Stimulated activated CD4-positive, alpha-beta T cell treated with anti-CD3 and anti-CD28 coated beads, Interleukin-15, amount 100 ng/mL, for 1 hour (primary cell): ENCODE measurements at places on chromosomes 7 and 10.

- DNase-seq, result no peak
Measured at GRCh38 chr10:29957236-29957635, 102.2 kb downstream of the JCAD start.

GRCh38 chr10:59881640-59882039 lies 24.7 kb downstream of the CCDC6 start:
- no peak for DNase-seq

DNA sequence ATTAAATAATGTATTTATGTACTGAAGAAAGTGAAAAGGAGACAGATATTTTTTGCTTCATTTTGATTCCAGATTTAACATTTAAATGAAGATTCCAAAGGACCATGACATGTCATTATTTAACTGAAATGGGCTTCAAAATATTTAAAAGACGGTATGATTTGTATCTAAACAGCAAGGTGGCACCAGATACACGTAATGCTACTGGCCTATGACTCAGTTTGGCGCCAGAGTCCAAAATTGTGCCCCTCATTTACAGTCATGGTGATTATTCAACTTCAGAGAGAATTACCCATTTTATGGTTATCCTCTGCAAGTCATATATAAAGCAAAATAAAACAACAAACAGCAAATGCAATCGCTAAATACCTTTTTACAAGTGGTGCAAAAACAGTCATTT lies 94.5 kb downstream of the ETV1 start:
- DNase-seq, result no peak

DNA sequence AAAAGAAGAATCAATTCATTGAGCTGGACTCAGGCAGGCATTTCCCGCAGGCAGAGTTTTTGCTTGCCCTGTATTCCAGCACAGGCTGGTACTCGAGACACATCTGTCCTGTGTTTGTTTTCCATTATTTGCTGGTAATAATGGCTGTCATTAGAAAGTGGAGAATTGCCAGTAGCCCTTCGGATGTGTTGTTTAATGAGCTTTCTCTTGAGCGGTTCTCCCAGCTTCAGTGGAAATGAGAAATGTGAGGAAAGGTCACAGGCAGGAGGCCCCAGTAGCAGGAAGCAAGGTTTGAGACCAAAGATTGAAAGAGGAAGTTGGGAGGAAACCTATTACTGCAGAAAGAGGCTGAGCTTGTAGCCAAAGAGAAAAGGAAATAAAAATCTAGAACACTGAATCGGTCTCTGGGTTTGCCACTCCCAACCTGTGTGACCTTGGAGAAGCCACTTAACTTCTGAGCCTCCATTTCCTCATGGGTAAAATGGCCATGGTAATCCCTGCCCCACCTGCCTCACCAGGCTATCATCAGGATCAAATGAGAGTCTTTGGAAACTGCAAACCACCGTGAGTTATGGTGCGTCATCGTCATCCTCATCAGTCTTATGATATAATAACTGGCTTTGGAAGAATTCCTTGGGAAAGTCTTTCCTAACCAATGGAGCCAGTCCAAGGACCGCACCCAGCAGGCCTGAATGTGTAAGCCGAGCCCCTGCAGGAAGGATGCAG lies 67.7 kb downstream of the TACR2 start:
- no peak for DNase-seq

DNA sequence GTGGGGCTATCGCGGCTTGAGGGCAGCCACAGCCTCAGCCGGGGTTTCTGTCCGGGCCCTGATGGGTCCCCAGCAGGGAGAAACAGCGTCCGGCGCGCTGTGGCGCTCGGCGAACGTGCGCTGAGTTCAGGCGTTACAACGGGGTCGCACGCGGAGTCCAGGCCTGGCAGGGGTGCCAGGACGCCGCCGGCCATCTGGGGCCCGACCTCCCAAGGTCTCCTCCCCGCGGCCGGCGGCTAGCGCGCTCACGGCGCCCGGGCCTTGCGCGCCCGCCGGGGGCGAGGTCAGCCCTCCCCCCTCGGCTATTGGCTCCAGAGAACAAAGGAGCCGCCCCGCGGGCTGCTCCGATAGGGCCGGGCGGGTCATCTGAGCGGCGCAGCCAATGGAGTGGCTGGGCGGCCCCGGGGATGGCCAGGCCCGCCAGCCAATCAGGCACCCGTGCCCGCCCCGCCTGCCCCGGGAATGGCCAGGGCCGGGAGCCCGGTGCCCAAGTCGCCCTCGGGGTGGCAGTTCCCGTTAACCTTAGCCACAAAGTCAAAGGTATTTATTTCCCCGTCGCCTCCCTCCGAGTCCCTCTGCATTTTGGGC lies at the start of gene ZNF775:
TSS of gene ZNF775 (plus strand) at position 478 of the 588 bp plus-strand sequence. CDS start 9,141 bp downstream, outside the sequence.
- peak; percentile 87 for DNase-seq

DNA sequence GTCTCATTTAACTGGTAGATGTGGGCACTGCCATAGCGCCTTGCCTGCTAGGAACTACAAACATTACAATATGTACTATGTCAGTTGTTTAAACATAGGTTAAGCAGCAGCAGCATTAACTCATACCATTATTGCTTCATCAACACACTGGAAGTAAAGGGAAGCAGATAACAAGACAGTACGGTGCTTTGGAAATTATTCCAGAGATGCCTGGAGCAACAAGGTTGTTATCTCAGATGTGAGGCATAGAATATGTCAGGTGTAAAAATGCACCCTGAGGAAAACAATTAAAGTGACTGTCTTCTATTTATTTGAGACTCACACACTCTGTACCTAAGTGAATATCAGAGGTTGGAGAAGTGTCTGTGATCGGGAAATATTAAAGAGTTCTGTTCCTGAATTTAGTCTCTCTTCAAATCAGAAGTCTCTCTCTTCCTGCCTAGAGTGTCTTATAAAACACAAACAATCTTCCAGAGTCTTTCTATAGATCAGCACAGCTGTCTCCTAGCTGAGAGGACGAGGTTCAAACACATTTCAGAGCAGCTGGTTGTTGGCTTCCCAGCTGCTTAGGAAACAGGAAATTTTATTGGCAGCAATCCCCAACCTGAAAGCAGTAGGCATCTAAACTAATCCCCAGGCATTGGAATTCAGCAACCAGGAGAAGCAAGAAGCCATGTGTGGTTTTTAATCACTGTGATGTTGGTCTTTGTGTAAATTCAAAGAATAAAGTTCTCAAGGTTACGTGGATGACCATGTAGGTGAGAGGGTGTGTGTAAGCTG lies 994.4 kb upstream of the LRRTM3 start:
- no peak for DNase-seq

DNA sequence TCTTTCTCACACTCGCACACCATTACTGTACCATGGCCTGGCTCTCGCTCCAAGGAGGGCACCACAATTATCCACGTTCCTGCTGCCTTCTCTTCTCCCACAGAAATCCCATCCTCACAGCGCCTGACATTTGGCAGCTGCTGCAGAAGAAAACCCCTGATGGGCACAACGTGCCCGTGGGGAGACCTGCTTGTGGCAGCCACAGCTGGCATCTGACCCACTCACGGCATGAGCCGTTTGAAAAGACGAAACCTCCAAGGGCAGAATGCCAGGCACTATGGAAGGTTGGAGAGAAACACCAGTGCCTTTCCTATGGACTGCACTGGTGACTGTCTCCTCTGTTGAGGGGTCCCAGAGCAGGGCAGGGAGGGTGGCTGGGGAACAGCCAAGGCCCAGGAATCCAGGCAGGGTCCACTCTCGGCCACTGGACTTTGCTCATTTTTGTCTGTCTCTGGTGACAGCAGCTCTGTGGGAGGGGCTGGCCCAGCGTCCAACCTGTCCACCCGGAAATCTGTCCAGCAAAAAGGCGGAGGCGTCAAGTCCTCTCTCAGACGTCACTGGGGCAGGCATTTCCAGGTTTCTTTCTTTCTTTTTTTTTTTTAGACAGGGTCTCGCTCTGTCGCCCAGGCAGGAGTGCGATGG lies 61.0 kb upstream of the MKRN1 start:
- no peak for DNase-seq

DNA sequence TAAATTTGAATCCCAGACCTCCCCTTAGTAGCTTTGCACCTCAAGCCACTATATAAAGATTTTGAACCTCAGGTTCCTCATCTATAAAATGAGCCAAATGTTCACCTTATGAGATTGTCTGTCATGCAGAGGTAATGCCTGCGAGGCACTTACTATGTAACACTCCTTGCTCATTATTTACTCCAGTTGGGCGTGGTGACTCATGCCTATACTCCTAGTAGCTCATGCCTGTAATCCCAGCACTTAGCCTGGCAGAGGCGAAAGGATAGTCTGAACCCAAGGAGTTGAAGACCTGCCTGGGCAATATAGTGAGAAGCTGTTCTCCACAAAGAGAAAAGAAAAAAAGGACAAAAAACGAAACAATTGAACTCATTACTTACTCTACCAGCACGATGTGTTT lies 82.2 kb downstream of the MDFIC start:
- DNase-seq, result no peak

- no peak for DNase-seq
Measured at GRCh38 chr10:20494474-20494873, 402.6 kb downstream of the NEBL start.

GRCh38 chr10:54609423-54609822 lies 191.6 kb downstream of the PCDH15 start:
- DNase-seq, result no peak

- DNase-seq, result no peak
Measured at GRCh38 chr10:34386921-34387320, 428.2 kb downstream of the PARD3 start.

GRCh38 chr10:84765086-84765485 lies 436.7 kb downstream of the CCSER2 start:
- no peak for DNase-seq

GRCh38 chr10:111246814-111247452 lies 170.1 kb downstream of the ADRA2A start:
- DNase-seq, result no peak

DNA sequence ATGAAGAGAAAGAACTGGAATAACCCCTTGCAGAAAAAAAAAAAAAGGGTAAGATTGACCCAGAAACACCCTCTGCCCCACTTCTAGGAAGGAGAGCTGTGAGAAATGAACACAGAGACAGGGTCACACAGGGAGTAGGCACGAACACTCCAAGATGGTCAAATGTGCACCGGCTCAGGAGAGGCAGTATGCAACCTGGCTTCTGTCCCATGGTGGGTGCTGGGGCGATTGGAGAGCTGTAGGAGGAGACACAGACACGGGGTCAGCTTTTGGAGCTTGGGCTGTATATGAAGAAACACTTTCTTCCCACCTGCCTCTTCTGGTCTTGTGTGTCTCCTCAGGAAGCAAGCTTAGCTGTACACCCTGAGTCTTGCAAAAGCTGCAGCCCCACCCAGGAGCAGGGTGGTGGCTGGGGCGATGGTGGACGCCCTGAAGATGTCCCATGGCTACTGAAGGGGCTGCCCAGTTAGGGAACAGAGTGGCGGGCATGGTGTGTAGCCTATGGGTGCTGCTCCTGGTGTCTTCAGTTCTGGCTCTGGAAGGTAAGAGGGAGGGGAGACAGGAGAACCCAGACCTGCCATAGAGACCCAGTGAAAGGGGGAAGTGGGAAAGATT lies 8.0 kb downstream of the EPHB6 start:
- DNase-seq, result no peak

- DNase-seq, result no peak
Measured at GRCh38 chr7:80634505-80634904, 3.9 kb upstream of the CD36 start.

DNA sequence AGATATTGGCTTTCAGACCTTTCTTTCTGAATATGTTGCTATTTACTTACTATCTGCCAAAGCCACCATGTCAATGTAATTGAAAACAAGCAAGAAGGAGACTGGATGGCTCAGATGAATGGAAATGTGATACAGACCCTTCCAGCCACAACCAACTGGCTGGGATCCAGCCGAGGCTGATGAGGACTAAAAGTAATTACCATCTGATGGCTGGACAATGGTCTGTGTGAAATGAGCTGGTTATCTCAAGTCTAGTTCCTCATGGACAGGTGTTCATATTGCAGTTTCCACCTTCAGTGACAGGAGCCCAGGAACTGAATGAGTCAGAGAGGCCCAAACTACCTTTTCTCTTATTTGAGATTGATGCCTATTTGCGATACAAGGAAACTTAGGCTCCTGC lies 267.5 kb downstream of the GATA3 start:
- DNase-seq, result no peak

- DNase-seq, result no peak
Measured at GRCh38 chr10:14540062-14540461, 209.3 kb upstream of the FRMD4A start.

DNA sequence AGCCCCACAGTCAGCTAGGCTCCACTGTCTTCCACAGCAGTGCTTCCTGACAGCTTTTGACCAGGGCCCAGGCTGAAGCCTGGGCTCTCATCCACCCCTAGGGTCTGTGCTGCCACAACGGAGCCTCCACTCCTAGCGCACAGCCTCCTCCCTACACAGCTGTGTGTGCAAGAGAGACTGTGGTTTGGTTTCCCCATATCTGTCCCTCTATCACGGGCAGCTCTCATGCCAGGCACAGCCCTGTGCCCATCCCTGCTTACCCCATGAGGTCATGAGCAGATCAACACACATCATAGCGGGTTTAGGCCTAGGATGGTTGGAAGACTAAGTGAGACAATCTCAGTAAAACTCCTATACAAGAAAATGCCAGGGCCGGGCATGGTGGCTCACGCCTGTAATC lies 61.7 kb upstream of the PLXNA4 start:
- no peak for DNase-seq

- no peak for DNase-seq
Measured at GRCh38 chr7:29161231-29161630, 14.9 kb upstream of the CPVL start.

- DNase-seq, result no peak
Measured at GRCh38 chr10:45454262-45454661, 80.2 kb downstream of the ALOX5 start.

- no peak for DNase-seq
Measured at GRCh38 chr10:88994019-88994418, 3.4 kb downstream of the FAS start.

DNA sequence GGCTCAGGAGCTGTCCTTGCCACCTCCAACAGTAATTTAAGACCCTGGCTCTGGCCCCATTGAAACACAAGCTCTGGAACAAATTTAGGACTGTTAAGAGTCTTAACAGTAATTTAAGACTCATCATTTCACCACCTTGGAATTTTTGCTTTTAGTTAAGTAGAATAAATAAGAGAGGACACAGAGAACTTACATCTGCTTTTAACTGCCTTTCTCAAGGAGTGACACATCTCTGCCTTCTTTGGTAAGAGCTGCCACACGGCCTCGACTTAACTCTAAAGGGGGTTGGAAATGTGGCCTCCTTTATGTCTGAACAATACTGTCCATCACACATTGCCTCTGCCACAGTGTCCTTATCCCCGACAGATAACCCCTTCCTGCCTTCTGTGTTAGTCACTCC lies 77.9 kb downstream of the HERPUD2 start:
- no peak for DNase-seq

GRCh38 chr10:63227207-63227895 lies 94.2 kb downstream of the NRBF2 start:
- no peak for DNase-seq

GRCh38 chr10:114856544-114857287 lies 35.1 kb downstream of the FHIP2A start:
- no peak for DNase-seq

- no peak for DNase-seq
Measured at GRCh38 chr7:100791881-100792666, 35.2 kb downstream of the EPHB4 start.
